ENCODE measurements at places on chromosomes 3 and 15. TPM values are rescaled to one million over a fixed set of nuclear protein-coding genes. Genes with fewer than 3 reads are reported as not detected.

SNURF gene
- 8.3 TPM for total RNA-seq

GPR149 gene
- total RNA-seq = not detected

PLCD1 gene
- 21.0 TPM for total RNA-seq

RHO gene
- total RNA-seq = not detected

BLOC1S6 gene
- 37.5 TPM for total RNA-seq

ARL14 gene
- total RNA-seq = not detected

TYRO3 gene
- 4.6 TPM for total RNA-seq

PARP9 gene
- total RNA-seq = 19.5 TPM

DNA sequence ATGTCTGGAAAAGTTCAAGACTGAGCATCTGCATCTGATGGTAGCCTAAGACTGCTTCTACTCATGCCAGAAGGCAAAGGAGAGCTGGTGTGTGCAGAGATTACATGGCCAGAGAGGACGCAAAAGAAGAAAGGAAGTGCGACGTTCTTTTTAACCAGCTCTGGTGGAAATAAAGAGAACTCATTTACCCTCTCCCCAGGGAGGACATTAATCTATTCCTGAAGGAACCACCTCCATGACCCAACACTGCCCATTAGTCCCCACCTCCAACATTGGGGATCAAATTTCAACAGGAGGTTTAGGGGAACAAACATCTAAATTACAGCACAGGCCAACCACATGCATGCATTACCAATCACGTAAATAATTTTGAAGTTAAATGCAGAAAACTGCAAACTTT is 1.5 kb upstream of the NCK1 start:
- DNase-seq = no peak

DNA sequence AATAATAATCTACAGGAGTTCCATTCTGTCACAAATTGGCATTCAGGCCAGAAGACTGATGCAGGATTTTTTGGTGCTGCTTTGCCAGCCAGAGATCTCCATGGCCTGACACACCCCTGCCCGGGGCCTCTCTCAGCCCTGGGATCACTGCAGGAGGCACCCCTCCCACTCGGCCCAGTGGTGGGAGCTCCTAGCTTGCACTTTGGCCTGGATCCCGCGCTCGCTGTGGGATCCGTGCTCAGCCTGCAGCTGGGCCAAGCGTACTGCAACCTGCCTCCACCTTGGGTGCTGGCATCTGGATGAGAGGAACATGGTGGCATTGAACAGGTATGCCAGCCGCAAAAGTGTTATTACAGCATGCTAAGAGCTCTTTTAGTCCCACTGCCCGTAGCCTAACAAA is 656.7 kb upstream of the CCDC54 start:
- DNase-seq = no peak

DNA sequence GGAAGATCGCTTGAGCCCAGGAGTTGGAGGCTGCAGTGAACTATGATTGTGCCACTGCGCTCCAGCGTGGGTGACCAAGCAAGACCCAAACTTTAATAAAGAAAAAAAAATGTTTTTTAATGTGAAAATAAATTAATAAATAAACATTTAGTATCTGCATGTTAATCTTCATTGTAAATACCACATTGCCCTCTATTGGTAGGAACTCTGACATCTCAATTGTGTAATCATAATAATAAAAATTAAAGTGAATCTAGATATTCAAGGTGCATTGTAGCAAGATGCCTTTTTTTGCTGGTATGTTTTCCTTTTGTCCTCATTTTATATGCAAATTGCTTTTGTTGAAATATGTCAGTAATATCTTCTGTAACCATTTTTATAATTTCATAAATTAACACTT is 95.0 kb upstream of the LIMD1 start:
- no peak for DNase-seq

GRCh38 chr3:4722103-4722502 is 229.0 kb downstream of the ITPR1 start:
- no peak for DNase-seq

GRCh38 chr3:102741105-102741504 is 306.3 kb downstream of the ZPLD1 start:
- no peak for DNase-seq

DNA sequence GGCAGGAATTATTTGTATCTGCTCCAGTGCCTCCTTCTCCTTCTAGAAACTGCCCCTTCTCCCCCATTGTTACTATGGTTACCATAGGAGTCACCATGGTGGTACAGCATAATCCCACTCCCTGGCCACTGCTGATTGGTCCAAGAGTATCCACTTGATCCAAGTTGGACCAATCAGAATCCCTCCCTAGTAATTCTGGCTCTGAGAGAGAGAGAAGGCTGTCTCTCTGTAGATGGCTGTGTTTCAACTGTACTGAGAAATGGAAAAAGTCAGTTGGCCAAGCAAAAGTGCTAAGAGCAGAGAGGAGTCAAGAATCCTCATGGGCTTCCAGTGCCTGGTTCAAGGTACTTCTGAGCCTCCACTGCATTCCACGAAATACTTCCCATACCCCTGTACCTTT is 120.6 kb upstream of the SPATA12 start:
- DNase-seq = no peak

GRCh38 chr3:150721285-150722130 is 17.8 kb upstream of the ERICH6 start:
- no peak for DNase-seq

GRCh38 chr15:92462424-92463125 is 68.9 kb downstream of the ST8SIA2 start:
- no peak for DNase-seq

DNA sequence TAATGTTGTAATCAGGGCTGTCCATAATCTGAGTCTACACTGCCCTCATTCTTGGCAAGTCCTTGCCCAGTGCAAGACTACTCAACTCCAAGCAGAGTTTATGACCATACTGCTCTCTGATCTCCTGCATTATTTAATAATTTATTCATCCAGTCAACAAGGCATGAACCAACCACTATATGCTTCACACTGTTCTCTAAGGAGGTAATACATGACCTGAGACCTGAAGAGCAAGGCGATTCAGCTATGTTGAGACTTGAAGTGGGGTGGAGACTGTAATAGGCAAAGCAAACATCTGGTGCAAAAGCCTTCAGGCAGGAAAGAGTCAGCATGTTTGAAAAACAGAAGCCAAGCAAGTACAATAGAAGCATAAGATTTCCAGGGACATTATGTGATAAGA is 1362.8 kb downstream of the ROBO2 start:
- DNase-seq = no peak

GRCh38 chr3:175672119-175672689 is 813.1 kb downstream of the NAALADL2 start:
- DNase-seq = no peak

DNA sequence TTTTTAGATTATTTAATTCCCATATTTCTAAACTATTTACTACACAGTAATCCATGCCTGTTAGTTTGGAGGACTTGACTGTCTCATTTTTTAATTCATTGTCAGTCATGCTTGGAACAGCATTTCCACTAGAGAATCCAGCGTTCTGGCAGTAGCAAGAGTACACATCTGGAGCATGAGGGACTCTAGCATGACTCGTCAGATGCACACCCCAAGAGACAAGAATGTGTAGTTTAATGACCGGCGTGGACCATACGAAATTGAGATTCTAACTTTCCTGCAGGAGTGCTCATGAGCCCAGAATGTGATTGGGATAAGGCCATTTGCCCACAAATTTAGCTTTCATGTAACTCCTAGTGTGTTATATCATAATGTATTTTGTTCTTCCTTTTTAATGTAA is 48.9 kb downstream of the ASB7 start:
- no peak for DNase-seq

DNA sequence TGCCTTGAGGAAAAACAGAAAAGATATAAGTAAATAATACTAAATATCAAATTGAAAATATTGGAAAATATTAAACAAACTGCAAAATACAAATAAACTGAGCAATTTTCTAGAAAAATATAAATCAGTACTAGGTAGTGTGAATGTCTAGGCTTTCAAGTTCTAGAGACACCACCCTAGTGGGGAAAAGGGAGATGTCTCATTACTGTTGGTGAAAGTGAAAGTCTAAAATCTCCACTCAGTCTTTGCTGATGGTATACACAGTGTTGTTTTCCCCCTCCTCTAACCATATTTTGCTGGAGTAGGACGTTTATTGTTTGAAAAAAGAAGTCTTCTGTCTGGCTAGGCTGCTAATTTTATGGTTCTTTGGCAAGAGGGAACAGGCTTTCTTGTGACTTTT is 1368.9 kb downstream of the OTOL1 start:
- DNase-seq = no peak

- no peak for DNase-seq
These were observed 148.5 kb downstream of the MFSD1 start for GRCh38 chr3:158950178-158950901.

- DNase-seq = no peak
These were observed 23.8 kb upstream of the FBLN2 start for GRCh38 chr3:13524979-13525669.

GRCh38 chr3:45507820-45508317 is 86.7 kb upstream of the LIMD1 start:
- no peak for DNase-seq

- DNase-seq = no peak
These were observed 184.3 kb downstream of the CDIN1 start for GRCh38 chr15:36763685-36764084.

DNA sequence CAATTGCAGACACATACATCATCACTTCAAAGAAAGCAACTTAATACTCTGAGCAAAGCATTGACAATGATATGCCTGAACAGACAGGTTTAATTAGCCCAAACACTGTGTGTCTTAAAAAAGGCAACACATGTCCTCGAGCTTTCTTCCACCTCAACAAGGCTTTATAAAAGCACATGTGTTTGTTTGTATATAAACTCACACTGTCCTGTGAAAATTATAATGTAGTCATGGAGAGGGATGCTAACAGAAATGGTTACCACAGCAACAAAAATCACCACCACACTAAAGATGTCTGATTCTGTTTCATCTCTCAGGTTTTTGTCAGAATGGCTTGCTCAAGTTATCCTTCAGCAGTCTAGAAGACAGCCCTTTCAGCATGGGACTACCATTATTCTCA is 314.7 kb downstream of the MAGI1 start:
- no peak for DNase-seq

GRCh38 chr15:31871166-31871886 is 159.0 kb upstream of the CHRNA7 start:
- DNase-seq = no peak

DNA sequence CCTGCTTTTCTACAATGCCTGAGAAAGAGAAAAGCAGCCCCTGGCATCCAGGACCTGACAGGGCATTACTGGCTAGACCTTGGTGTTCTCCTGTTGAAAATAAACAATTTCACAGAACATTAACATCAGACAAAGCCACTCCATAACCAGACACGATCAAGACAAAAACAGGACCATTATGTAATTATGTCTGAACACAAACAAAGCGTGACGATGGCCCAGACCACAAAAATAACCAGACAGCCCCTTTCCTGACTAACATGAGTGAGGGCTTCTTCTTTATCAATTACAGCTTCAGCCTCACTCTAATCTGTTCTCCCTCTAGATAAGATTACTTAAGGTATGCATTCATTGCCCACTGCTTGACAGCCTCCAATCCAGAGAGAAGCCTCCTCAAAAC is 172.7 kb upstream of the LMCD1 start:
- no peak for DNase-seq

DNA sequence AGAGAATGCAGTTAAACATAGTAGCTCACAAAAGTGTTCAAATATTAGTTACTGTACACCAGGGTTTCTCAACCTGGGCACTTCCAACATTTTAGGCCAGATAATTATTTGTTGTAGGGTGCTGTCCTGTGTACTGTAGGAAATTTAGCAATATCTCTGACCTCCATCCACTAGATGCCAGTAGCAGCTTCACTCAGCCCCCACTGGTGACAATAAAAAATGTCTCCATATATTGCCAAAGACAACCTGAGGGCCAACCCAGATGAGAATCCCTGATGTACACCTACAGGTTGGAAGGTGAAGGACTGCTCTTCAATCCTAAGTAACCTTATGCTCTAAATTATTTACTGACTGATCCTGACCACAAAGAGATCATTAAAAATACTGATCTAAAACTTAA is 32.5 kb downstream of the DCUN1D1 start:
- no peak for DNase-seq

- DNase-seq = no peak
These were observed 9.6 kb upstream of the TIPARP start for GRCh38 chr3:156664831-156665178.

DNA sequence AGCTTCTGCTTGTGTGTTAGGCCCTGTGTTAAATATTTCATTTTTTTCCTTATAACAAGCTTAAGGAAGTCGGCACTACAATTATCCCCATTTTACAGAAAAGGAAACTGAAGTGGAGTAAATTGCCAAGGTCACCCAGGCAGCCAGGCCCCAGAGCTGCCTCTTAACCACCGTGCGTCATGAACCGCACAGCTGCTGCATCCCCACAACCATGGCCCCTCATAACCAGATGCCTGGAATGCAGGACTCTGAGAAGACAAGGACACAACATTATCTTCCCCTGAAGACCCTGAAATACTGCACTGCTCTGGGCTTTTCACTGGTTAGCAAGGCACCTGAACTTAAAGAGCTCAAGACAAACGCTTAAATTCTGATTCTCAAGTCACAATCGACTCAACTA is 14.6 kb downstream of the LRIG1 start:
- no peak for DNase-seq

DNA sequence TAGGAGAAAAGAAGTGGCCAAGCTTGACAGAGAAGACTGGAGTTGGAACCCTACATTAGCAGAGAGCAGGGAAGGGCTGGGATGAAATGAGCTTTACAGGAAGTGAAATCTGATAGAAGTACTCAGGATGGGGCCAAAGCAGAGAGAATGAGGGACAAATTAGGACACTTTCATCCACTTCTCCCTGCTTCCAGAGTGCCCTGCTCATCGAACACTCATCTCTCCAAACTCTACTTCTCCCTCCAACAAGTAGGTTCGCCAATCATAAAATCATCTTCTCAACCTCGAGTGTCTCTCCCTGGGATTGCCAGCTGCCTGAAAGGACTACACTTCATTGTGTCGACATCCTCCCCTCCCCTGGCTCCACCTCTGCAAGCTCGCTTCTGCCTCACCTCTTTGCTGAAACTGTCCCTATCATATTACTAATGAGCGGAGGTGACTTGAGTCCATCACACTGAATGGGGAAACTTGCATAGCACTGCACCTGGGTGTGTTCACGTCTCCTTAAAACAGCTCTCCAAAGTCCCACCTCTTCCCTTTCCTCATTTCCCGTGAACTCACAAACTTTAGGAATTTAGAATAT is 365.8 kb downstream of the FOXP1 start:
- DNase-seq = no peak

DNA sequence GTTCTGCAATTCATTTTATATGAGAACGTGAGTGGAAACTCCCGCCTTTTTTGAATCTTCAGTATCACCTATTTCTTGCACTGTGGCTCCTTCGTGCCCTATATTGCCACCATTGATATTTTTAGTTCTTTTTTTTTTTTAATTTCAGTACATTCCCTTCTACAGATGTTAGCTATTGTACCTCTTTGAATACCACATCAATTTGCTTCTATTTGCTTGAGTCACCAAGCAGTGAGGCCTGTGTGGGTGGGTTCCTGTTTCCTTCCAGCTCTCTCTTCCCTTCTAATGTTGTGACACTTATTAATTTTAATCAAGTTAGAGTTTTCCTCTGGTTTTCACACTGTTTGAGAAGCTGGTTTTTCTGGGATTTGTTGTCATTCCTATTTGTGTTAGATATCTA is 8.7 kb downstream of the HACD2 start:
- DNase-seq = no peak

All from esophagus muscularis mucosa (tissue), 4 donors.